ENCODE measurements at places on chromosomes 3 and 15. TPM values are rescaled to one million over a fixed set of nuclear protein-coding genes. Genes with fewer than 3 reads are reported as not detected.

Gene ALG1L2
- 1.8 TPM for total RNA-seq

Gene PLA2G4F
- not detected for total RNA-seq

Gene ZNF860
- not detected for total RNA-seq

Gene UNC13C
- not detected for total RNA-seq

DNA sequence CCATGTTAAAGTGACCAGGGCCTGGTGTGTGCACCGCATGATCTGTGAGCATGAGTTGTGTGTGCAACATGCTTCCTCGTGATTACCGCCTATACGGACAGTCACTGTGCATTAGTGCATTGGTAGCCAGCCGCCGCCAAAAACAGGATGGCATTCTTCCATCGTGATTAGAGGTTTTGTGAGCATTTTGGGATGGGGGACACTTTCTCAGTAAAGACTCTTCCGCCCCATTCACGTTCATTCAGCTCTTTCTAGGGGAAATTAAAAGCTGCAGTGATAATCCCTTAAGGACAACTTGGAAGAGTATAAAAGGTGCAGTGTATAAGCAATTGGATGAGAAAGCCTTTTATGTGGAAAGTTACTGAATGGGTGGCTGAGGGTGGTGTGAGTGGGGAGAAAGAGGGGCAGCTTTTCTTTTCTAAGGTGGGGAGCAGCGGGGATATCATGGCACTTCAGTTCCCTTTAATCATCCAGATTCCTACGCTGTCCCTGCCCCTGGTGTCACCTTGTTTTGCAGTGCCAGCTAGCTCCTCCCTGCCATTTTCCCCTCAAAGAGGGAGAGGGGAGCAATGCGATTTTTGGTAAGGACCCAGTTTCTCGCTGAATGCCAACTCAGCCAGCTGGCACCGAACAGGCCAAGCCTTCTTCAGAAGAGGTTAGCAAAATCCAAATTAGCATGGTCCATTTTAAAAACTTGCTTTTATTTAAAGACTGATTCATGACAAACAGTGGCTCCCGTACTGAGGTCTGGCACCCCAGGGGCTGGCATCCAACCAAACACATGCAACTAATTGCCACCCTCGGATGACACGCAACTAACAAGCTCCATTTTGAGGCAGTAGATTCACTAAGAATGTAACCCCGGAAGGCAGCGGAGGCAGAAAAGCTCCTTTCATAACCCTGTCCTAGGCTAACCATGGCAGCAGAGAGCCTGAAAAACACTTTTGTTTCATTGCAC, 447.8 kb downstream of the FHIT start:
- H3K4me3 ChIP-seq, result no peak overlapping the region
- H3K27ac ChIP-seq, result no peak overlapping the region
- no peak for DNase-seq
- H3K36me3 ChIP-seq, result no peaks in the 10 kb centered on the region

DNA sequence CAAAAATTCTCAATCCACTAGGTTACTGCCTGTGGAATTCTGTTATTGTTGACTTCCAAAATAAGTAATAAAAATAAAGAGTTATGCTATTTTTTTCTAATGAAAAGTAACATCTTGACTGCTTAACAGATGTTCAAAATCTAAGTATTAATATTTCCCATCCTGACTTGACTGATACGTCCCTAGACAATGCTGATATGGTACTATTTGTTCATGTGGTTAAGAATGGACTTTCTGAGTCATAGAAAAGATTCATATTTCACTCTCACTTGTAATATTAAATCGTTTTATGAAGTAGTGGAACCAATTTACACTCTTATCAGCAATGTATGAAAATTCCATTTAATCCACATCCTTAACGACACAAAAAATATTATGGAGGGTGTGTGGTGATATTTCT, 104.8 kb upstream of the PLSCR5 start:
- no peaks in the 10 kb centered on the region for H3K36me3 ChIP-seq
- no peak overlapping the region for H3K4me3 ChIP-seq
- no peak for DNase-seq
- H3K27ac ChIP-seq, result no peak overlapping the region

Gene GOLGA8G
- total RNA-seq, result not detected

DNA sequence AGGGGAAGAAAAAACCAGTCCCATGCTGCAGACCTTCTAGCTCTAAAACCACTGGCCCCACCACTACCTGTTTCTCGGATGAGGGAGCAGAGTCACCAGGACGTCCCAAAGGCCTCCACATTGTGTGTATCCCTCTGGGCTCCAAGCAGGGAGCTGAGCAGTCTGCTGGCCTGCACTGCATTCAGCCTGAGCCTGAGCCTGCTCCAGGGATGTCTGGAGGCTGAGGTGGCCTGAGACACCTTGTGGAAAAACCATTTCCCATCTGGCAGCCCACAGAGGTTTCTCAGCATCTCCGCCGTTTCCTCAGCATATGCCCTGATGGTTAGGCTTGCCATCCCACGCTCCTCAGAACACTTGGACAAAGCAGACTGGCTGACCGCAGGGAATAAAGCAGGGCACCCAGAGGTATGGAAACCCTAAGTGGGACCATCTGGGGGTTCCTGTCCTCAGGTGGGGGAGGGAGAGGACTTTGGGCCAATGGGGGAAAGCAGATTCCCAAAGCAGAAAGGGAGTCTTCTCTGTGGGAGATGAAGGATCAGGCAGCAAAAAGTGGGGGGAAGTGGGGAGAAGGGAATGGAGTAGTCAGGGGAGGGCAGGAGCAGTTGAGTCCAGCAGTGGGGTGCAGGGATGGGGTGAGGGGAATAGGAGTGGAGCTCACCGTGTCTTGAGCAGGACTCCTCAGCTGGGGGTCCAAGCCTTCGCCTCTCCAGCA, at the start of gene CILP:
TSS of gene CILP (minus strand) at position 704 of the 712 bp plus-strand sequence. CDS start 1,718 bp downstream, outside the sequence.
- H3K27me3 ChIP-seq, result no peaks in the 10 kb centered on the region
- peak within 1 kb of the TSS; percentile 28 for H3K27ac ChIP-seq
- H3K4me1 ChIP-seq, result peaks cover 3% of the 10 kb centered on the region
- no peaks in the 10 kb centered on the region for H3K36me3 ChIP-seq
- no peak for DNase-seq

- H3K27ac ChIP-seq, result no peak overlapping the region
- H3K4me3 ChIP-seq, result no peak overlapping the region
- no peaks in the 10 kb centered on the region for H3K36me3 ChIP-seq
- H3K4me1 ChIP-seq, result no peaks in the 10 kb centered on the region
- peaks cover 13% of the 10 kb centered on the region for H3K27me3 ChIP-seq
Observed at GRCh38 chr3:149366031-149366430, 11.4 kb downstream of the TM4SF1 start.

DNA sequence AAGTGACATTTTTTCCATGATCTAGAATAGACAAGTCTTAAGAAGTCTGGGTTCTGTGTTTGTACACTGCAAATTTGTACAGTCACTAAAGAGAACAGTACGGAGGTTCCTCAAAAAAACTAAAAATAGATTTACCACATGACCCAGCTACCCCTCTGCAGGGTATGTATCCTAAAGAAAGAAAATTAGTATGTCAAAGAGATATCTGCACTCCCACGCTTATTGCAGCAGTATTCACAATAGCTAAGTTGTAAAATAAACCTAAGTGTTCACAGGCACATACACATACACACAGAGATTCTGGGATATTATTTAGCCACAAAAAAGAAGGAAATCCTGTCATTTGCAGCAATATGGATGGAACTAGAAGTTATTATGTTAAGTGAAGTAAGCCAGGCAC, 120.4 kb downstream of the ZIC1 start:
- H3K27ac ChIP-seq, result no peak overlapping the region
- H3K36me3 ChIP-seq, result no peaks in the 10 kb centered on the region
- DNase-seq, result no peak
- H3K27me3 ChIP-seq, result no peaks in the 10 kb centered on the region

Gene LMAN1L
- 0.36 TPM for total RNA-seq

- no peak overlapping the region for H3K27ac ChIP-seq
- H3K27me3 ChIP-seq, result peaks cover 13% of the 10 kb centered on the region
- no peak for DNase-seq
- H3K4me1 ChIP-seq, result peaks cover 8% of the 10 kb centered on the region
- H3K36me3 ChIP-seq, result peaks cover 1% of the 10 kb centered on the region
- H3K4me3 ChIP-seq, result no peak overlapping the region
Observed at GRCh38 chr15:84961114-84961452, 20.6 kb upstream of the PDE8A start.

Gene GPR149
- not detected for total RNA-seq

GRCh38 chr3:114455432-114455831, 161.6 kb downstream of the TIGIT start:
- no peaks in the 10 kb centered on the region for H3K36me3 ChIP-seq
- H3K27me3 ChIP-seq, result peaks cover 4% of the 10 kb centered on the region
- peaks cover 1% of the 10 kb centered on the region for H3K4me1 ChIP-seq
- no peak overlapping the region for H3K27ac ChIP-seq
- no peak overlapping the region for H3K4me3 ChIP-seq

- peaks cover 2% of the 10 kb centered on the region for H3K4me1 ChIP-seq
- no peak overlapping the region for H3K27ac ChIP-seq
- no peaks in the 10 kb centered on the region for H3K36me3 ChIP-seq
- no peak overlapping the region for H3K4me3 ChIP-seq
- peaks cover 8% of the 10 kb centered on the region for H3K27me3 ChIP-seq
Observed at GRCh38 chr3:155326244-155326643, 32.8 kb upstream of the STRIT1 start.

- peak; percentile 65 for DNase-seq
- H3K36me3 ChIP-seq, result no peaks in the 10 kb centered on the region
- peak overlapping the region; percentile 60 for H3K4me3 ChIP-seq
- H3K4me1 ChIP-seq, result peaks cover 24% of the 10 kb centered on the region
- peaks cover 4% of the 10 kb centered on the region for H3K27me3 ChIP-seq
- H3K27ac ChIP-seq, result peak overlapping the region; percentile 71
Observed at GRCh38 chr15:72168131-72168807, 29.3 kb downstream of the GRAMD2A start.

DNA sequence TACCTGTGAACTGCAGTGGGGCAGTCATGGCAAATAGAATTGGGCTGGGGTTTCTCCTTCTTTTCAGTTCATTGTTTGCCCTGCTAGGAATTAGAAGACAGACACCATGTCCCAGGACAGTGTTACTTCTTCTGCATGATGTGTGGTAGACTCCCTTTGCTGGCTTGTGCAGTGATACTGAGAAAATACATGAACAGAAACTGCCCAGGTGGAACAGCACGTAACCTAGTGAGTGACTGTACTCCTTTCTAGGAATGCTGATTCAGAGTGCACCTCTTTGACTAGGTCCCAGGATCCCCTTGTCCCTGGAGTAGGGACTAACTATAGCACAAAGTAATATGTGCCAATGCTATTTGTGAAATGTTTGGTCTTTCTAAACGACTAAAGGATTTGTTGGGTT, 10.7 kb upstream of the SLC22A13 start:
- H3K4me1 ChIP-seq, result peaks cover 17% of the 10 kb centered on the region
- peaks cover 52% of the 10 kb centered on the region for H3K36me3 ChIP-seq

GRCh38 chr3:37064747-37065146, 71.4 kb downstream of the MLH1 start:
- H3K27me3 ChIP-seq, result no peaks in the 10 kb centered on the region
- DNase-seq, result no peak
- H3K4me1 ChIP-seq, result peaks cover 6% of the 10 kb centered on the region
- peaks cover 39% of the 10 kb centered on the region for H3K36me3 ChIP-seq
- H3K27ac ChIP-seq, result no peak overlapping the region

DNA sequence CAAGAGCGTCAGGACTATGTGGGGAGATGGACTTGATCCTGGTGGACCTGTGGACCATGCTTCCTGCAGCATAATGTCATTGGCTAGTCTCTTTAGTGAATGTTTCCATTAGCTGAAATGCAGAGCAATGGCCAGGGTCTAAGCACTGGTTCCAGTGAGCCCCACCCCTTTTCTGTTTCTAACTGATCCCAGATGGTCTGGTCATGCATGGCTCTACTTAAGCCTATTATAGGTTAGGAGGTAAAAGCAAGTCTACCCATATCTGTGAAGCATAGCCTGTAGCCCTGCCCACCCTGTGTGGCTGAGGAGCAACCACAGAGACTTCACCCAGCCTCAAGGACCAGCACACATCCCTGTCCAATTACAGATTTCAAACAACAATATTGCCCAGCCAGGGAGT, 419.2 kb downstream of the ZNF385D start:
- H3K27me3 ChIP-seq, result no peaks in the 10 kb centered on the region
- H3K4me1 ChIP-seq, result peaks cover 1% of the 10 kb centered on the region
- H3K36me3 ChIP-seq, result no peaks in the 10 kb centered on the region
- no peak overlapping the region for H3K27ac ChIP-seq
- no peak for DNase-seq
- no peak overlapping the region for H3K4me3 ChIP-seq

DNA sequence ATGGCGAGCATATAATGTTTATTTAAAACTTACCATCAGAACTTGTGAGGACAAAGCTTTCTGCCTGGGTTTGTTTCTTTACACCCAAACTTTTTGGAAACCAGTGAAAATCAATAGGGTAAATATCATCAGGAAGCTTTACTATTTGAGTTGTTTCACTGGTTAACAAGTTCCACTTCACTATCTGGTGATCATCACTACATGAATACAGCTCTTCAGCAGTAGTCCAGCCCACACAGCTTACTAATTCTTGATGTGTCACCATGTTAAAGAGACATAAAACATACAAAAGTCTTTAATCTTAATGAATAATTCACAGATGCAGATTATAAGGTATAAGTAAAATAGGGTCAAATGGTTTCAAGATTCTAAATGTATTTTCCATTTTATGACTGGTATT, 17.6 kb downstream of the IFT80 start:
- H3K4me1 ChIP-seq, result no peaks in the 10 kb centered on the region
- H3K36me3 ChIP-seq, result peaks cover 14% of the 10 kb centered on the region
- H3K4me3 ChIP-seq, result no peak overlapping the region
- no peak for DNase-seq

DNA sequence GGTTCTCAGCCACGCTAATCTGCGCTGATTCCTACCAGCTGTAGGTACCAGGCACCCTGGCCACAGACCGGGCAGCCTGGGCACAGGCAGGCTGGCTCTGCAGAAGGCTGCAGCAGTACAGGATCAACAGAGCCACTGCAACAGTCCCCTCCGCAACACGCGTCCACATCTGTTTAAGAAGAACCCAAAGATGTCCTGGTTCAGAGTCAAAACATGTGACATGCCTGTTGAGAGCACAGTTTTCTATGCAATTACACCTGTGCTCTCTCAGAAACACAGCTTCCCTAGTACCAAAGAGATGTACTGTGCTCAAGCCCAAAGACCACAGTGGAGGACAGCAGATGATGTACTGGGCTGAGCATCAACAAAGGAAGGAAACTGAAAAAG, 18.8 kb downstream of the LRIG1 start:
- DNase-seq, result no peak
- H3K27me3 ChIP-seq, result no peaks in the 10 kb centered on the region
- H3K4me3 ChIP-seq, result peak overlapping the region; percentile 74
- H3K36me3 ChIP-seq, result peaks cover 15% of the 10 kb centered on the region

DNA sequence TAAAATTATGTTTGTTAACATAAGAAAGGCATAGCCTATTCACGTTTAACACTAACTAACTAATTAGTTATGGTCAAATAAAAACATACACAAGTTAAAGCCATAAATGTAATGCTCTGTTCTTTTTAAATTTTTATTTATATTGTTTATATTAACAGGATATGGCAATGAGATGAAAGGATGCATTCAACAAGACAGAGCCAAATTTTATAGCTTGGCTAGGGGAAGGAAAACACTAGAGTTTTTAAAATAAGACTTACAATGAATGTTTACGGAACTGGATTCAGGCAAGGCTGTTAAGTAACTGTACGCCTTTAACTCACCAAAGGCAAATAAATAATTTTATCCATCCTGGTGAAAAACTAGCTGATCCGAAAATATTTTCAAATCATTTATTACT, 86.4 kb downstream of the ZPLD1 start:
- no peak for DNase-seq
- no peaks in the 10 kb centered on the region for H3K4me1 ChIP-seq
- no peak overlapping the region for H3K4me3 ChIP-seq
- H3K27ac ChIP-seq, result no peak overlapping the region
- H3K36me3 ChIP-seq, result no peaks in the 10 kb centered on the region
